ENCODE measurements at places on chromosomes 2 and 18. TPM values are rescaled to one million over a fixed set of nuclear protein-coding genes. Genes with fewer than 3 reads are reported as not detected.

Gene EVX2
- 0.05 TPM for polyA plus RNA-seq

- no peak for DNase-seq
These were observed 147.2 kb upstream of the HAAO start for GRCh38 chr2:42939411-42940206.

Gene SLC4A5
- 1.8 TPM for polyA plus RNA-seq

Gene MC2R
- polyA plus RNA-seq: not detected

GRCh38 chr2:177476897-177477296, 84.3 kb downstream of the AGPS start:
- DNase-seq: no peak

Measured in left renal cortex interstitium (tissue), 4 donors.